Activated CD8-positive, alpha-beta memory T cell treated with anti-CD3 and anti-CD28 coated beads for 4 hours (primary cell): ENCODE measurements at places on chromosomes 16 and 17.

GRCh38 chr17:59786213-59786535, 78.7 kb downstream of the VMP1 start:
- DNase-seq = no peak

DNA sequence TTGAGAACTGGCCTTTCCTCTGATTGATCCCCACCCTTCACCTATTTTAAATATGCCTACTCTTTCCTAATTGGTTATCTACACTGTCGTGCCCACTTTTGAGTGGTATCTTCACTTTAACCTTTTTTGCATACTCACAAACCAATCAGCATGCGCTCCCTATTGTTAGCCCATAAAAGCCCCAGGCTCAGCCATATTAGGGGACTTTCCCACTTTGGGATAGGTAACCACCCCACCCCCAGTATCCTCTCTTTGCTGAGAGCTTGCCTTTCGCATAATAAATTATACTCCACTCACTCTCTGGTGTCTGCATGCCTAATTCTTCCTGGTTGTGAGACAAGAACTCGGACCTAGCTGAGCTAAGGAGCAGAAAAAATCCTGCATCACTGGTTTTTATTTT, 59.5 kb upstream of the NOL11 start:
- no peak for DNase-seq

- no peak for DNase-seq
Observed at GRCh38 chr17:28226563-28227315, 92.3 kb upstream of the TMEM97 start.

DNA sequence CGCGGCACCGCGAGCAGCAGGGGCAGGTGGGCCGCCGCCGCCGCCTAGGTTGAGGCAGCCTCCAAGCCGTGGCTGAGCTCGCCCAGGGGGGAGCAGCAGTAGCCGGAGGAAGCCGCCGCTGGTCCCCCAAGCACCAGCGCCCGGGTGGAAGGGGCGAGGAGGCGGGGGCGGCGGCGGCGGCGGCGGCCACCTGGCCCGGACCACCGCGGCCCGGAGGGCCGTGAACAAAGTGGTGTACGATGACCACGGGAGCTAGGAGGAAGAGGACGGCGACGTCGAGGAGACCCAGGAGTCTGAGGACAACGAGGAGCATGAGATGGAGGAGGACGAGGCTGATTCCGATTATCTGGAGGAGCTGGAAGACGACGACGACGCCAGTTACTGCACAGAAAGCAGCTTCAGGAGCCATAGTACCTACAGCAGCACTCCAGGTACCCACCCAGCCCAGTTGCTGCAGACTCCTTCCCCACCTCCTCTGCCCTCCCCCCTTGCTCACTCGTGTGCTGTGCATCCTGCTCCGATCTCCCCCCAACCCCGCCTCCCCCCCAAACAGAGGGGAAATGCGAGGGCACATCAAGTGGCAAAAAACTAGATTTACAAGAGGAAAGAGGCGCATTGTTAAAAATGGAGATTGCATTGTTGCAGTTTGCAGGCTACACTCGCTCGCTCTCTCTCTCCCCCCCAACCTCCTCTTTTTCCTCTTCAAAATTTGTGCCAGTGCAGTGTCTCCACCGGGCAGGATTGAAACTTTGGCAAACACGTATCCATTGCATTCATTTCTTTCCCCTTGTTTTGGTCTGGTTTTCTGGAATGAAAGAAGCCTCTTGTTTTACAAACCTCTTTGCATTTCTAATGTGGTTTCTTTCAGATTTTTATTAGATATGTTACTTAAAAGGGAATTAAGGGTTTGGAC, 41.8 kb upstream of the AMZ2 start:
- no peak for DNase-seq

DNA sequence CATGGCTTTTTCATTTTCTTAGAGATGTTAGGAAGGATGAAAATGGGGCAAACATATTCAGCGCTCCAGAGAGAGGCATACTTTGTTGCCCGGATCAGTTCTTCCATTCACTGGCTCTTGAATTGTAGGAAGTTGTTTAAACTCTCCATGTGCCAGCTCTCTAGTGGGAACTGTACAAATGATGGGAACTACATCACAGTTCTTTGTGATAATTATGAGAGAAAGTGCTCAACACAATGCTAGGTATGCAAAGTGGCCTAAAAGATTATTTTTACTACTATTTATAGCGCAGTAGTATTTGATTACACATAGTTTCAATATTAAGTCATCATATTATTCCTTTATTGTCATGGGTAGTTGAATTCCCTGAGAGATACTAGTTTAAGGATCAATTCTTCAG, 268.5 kb downstream of the RBFOX1 start:
- no peak for DNase-seq

DNA sequence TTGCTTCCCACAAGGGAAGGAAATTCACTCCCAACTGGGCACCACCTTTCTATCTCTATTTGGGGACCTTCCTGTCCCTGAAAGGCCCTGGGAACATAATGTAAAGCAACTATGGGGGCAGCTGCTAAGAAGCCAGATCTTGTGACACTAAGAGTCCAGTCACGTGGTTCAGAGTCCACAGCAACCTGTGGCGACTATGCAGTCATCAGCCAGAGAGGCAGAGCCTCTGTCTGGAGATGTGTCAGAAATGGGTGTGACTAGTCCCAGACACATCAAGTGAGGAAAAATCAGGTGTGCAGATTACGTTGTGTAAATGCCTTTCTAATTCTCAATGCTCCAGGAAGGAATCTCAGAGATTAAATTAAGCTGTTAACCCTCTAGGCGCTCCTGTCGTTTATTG, 26.6 kb upstream of the SKAP1 start:
- DNase-seq = no peak

GRCh38 chr16:68517606-68518166, 21.4 kb upstream of the ZFP90 start:
- DNase-seq = no peak

- no peak for DNase-seq
Observed at GRCh38 chr17:77999413-78000173, 41.1 kb downstream of the TNRC6C start.

GRCh38 chr16:15993946-15994665, 44.7 kb downstream of the ABCC1 start:
- no peak for DNase-seq

DNA sequence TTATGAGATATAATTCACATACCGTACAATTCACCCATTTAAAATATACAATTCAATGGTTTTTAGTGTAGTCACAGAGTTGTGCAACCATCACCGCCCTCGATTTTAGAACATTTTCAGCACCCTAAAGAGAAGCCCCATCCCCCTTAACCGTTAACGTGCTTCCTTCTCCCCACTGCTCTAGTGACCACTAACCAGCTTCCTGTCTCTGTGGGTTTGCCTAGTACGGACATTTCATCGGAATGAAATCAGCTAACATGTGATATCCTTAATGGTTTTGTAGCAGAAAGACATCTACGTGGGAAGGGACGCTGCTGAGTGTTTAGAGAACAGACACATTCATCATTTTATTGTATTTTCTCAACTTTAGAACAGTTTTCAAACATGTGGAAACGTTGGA, 80.8 kb upstream of the HSBP1 start:
- no peak for DNase-seq

GRCh38 chr17:49520386-49521087, 25.4 kb downstream of the NGFR start:
- no peak for DNase-seq

DNA sequence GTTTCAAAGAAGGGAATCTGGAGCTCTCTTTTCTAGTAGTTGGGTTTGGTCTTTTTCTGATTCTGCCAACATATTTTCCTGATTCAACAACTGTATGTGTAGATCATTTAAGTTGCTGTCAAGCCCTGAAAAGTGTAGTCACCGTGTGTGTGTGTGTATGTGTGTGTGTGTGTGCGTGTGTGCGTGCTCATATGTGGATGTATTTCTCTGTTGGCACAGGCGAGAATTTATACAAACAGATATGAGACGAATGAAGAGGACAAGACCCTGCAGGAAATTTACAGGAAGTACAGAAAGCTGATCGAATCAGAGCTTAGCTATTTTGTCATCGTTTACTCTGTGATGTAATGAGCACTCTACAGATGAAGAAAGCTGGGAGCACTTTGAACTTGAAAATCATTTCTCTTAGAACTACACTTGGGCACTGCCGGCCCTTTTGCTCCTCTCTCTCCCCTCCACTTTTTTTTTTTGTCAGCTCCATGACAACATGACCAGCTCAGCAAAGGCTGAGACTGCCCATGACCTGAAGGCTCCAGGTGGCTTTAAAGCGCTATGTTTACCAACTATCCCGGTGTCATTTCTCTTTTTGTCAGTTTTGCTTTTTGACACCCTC, 11.2 kb downstream of the FBXO39 start:
- DNase-seq = no peak

GRCh38 chr17:4566785-4567184, 6.4 kb upstream of the GGT6 start:
- DNase-seq = no peak

GRCh38 chr17:77916264-77916663, 42.2 kb upstream of the TNRC6C start:
- DNase-seq = no peak

DNA sequence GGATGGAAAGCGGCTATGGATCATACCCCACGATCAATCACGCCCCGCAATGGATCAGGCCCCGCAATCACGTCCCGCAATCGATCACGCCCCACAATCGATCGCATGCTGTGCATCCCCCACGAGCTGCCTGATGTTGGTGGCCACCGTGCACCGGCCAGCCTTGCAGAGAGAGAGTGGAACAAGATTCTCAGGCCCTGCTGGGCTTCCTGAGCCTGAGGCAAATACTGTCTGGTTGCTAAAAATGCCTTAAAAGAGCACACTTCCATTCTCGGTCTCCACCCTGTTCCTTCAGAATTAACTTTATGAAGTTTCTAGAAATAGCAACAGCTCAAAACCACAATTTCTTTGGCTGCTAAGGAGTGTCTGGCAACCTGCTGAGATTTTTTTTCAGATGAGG, 81.5 kb downstream of the VPS53 start:
- no peak for DNase-seq

GRCh38 chr17:61131585-61131984, 268.1 kb upstream of the TBX2 start:
- DNase-seq = no peak

- no peak for DNase-seq
Observed at GRCh38 chr17:82106688-82107305, 8.8 kb upstream of the FASN start.

GRCh38 chr16:67025210-67025550, 3.8 kb upstream of the CBFB start:
- no peak for DNase-seq

- DNase-seq = no peak
Observed at GRCh38 chr16:62872339-62872738, 836.1 kb upstream of the CDH8 start.

DNA sequence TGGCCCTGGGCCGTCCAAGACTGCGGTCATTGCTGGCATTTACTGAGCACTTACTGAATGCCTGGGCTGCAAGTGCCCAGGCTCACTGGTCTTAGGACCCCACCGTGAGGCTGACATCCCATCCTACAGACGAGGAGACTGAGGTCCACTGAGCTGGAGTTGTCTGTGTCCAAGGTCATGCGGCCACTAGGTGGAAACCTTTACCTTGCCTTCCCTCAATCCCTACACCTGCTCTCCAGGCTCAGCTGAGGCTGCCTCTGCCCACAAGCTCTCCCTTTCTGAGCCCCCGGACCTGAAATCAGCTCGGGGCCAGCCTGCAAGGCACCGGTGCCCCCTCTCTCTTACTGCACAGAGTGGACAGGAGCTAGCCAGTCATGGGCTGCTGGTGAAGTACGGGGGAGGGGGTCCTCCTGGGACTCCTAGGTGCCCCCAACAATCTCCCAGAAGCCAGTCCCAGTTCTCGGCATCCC, 1.5 kb downstream of the CASKIN1 start:
- no peak for DNase-seq

DNA sequence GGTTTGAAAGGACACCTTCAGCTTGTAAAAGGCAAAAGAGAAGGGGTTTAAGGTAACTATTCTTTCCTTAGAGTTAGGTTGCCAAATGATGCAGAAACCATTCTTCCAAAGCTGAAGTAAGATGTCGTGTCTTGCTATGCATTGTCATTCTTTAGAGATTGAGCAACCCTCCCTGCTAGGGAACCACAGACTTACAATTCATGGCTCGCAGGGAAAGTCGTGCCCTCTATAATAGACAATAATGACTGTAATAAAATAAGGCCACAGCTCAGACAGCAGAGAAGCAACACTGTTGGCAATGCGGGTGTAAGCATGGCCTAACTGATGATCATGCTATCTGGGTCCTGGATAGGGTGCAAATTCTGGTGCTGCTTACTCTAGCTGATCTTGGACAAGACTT, 129.6 kb upstream of the CDH13 start:
- no peak for DNase-seq

DNA sequence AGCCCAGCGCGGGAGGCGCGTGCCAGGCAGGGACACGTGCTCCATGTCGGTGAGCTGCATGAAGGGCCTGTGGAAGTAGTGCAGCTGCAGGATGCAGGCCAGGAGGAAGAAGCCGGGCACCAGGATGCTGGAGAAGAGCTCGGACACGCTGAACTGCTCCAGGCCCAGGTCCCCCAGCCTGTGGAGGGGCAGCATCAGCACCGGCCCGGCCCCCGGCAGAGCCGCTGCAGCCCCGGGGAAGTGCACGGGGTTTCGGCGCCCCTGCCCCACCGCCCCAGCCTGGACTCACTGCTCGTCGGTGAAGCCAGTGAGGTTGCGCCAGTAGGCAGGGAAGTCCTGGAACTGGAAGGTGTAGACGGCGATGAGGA, 28.0 kb downstream of the CTU2 start:
- no peak for DNase-seq

- DNase-seq = no peak
Observed at GRCh38 chr16:3520841-3521240, 20.0 kb downstream of the CLUAP1 start.

GRCh38 chr16:86567701-86568581, 1.3 kb downstream of the FOXC2 start:
- DNase-seq = no peak

GRCh38 chr17:74442291-74442669, 10.4 kb downstream of the GPRC5C start:
- DNase-seq = no peak

- DNase-seq = no peak
Observed at GRCh38 chr17:63601439-63602371, 1.0 kb downstream of the TACO1 start.

GRCh38 chr16:22232277-22233036, 26.4 kb downstream of the EEF2K start:
- no peak for DNase-seq

- no peak for DNase-seq
Observed at GRCh38 chr16:3094289-3095027, 4.6 kb downstream of the ZSCAN10 start.
